ENCODE measurements at places on chromosomes 7 and 10.
A peak's percentile ranks its signal among the peaks of the same experiment; 100 is the strongest.

DNA sequence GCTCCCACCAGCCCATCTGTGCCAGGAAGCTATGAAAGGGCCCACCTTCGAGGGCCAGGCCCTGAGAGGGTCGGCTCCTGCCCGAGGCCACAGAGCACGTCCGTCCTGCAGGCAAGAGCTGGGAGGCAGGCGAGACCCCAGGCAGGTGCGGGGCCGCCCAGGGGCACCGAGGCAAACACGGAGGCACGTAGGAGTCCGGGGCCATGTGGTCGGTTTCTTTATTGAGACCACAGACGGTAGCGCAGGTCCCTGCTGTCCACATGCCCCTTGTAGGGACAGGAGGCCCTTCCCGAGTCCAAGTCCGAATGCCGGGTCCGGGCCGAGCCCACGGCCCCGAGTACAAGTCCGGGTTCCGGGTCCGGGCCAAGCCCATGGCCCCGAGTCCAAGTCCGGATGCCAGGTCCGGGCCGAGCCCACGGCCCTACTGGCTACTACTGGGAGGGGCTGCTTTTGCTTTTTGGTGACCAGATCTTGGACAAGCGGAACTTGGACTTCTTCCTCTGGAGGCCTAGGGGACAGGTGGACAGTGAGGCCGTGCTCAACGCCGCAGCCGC lies 25.0 kb downstream of the MICALL2 start:
- no peak for DNase-seq

DNA sequence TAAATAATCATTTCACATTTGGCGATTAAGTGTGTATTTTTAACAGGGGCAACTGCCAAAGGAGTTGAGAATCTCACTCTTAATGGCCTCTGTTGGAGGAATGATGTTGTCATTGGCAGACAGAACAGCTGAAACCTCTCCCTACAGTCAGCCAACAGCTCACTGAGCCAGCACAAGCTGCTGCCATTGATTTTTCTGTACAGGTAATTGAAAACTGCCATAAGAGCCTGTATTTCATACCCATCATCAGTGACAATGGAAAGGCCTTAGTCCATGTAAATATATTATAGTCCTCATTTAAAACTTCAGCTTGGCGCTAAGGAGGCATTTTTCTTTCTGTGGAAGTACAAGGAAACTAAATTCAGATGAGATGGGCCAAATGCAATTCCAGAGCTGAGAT lies 28.1 kb upstream of the PTN start:
- no peak for DNase-seq

GRCh38 chr7:48703466-48703865 lies 220.9 kb upstream of the CDC14C start:
- no peak for DNase-seq

DNA sequence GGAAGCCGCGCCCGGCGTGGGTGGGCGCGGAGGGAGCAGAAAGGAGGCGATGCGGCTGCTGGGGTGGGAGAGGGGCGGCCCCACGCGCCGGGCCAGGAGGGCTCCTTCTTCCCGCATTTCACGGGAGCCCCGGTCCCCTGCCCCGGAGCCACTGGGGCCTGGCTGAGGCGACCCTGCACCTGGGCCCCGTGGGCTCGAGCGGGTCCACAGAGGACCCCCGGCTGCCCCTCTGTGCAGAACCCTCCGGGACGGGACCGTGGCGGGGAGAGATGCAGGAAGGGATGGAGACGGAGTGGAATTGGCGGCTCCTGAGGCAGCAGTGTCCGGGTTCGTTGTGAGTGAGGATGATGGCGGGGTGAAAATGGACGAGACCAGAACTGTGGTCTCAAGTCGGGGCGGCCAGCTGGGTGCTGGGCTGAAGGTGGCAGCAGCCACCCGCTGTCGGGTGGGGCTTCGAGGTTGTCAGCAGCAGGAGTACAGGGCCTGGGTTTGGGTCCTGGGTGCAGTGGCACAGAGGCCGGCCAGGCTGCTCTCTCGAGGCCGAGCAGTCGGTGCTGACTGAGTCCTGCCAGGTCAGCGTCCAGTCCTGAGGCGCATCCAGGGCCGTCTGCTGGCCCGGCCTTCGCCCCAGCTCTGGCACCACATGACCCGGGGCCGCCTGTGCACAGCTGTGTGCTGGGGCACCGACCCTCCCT lies 80.4 kb downstream of the VIPR2 start:
- no peak for DNase-seq

DNA sequence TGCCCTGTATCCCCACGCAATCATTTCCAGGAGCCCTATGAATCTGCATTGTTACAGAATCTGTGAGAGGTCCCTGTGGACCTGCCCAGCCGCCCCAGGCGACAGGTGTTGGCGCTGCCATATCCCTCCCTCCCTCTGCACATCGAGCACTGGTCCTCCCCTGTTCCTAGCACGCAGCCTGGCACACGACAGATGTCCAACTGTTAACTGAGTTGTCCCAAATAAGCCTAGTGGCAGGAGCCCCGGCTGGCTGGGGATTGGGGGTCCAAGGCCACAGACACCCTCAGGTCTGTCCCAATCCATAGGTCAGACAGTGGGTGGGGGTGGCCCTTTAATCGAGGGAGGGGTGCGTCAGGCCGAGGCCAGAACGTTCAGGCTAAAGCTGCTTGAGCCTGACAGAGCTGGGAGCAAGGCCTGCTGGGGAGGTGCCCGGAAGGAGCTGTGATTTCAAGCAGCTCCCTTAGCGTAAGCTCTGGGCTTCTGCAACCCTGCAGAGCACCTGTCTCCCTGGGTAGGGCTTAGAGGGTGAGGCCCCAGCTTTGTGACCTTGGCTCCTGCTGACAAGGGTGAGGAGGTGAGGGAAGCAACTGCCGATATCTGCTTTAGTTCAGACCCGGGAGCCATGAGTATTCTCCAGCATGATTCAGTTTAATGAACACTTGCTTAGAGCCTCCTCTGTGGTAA lies 40.1 kb downstream of the ADRA2A start:
- no peak for DNase-seq

DNA sequence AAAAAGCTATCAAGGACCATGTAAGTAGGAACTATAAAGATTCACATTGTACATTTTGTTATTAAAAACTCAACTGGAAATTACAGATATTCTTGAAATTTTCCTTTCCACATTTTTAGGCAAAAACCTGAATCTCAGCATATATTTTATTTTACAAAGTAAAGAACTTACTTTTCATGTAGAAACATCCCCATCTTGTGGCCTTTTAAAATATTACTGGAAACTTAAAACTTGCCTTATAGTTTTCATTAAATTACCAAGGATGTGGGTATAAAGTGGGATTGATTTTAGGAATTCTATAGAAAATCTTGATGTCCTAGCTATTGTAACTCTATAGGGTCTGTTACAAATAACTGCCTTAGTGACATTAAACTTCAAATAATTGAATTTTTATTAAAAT lies 10.6 kb downstream of the DBF4 start:
- peak; percentile 42 for DNase-seq

DNA sequence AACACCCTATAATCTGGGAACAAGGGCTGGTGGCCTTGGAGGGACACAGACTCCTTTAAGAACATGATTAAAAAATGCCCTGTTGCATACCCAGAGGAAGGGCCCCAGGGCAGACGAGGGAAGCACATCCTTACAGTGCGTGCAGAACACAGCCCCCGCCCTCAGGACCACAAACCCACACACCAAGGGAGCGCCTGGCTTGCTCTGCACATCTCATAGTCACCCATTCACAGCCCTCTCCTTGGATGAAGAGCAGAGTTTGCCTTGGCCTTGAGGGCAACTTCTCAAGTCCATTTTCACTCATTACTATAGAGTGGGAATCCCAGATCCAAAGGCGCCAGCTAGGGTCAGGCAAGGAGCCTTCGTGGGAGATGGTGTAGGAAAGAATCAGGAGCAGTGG lies 6.3 kb upstream of the VSIR start:
- DNase-seq = no peak

DNA sequence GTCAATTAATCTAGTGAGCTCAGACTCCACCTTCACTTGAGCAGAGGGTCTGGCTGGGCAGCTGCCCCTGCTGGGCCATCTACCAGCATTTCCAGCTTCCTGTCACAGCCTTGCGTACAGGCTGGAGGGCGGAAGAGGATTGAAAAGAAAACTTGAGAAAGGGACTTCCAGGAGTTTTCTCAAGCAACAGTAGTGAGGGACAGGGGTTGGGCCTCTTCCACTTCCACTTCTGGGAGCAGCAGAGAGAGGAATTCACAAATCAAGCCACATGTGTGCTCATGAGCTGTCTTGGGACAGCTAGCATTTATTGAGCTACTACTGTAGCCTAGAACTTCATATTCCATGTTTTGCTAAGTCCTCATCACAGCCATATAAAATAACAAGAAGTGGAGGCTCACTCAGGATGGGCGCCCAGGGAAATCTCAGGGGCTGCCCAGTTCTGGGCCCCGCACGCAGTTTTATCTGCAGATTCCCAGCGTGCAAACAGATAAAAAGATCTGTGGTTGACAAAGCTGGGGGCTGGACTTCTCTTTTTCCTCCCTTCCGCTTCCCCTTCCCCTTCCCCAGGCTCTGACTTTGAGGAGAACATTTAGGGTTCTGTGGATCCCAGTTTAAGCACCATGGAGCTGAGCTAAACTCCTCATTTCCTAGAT lies 135.8 kb downstream of the RGS10 start:
- no peak for DNase-seq

GRCh38 chr10:43193496-43194080 lies 55.3 kb downstream of the CSGALNACT2 start:
- DNase-seq = no peak

- DNase-seq = no peak
These were observed 68.6 kb downstream of the APBB1IP start for GRCh38 chr10:26506736-26507135.

- DNase-seq = peak; percentile 51
These were observed 606.0 kb downstream of the INHBA start for GRCh38 chr7:41096917-41097316.

DNA sequence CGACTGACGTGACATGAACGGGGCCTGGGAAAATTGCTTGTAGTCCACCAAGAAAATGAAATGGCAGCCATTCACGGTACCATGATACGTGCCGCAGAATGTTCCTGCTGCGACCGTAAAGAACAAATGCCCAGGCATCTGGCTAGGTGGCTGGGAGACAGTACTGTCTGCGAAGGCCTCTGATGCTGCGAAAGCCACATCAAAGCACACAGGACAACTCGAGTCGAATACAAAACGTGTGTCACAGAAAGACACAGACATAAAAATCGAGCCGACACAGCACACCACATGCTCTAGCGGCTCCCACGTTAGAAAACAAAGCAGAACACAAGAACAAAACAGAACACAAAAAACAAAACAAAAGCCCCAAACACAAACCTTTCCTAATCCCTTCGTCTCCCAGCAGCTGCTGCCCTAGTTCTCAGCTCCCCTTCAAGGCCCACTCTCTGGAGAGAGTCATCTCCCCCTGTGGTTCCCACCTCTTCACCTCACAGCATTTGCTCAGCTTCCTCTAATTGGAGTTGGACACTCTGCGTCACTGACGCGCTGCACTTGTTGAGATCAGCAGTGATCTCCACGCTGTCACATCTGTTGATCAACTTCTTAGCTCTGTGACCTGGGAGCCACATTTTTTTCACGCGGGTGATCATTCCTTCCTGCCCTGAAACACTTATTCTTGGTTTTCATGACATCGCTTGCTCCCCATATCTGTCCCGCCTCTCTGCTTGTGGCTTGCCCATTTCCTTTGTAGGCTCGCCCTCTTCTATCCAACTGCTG lies 112.2 kb downstream of the CLEC2L start:
- no peak for DNase-seq

DNA sequence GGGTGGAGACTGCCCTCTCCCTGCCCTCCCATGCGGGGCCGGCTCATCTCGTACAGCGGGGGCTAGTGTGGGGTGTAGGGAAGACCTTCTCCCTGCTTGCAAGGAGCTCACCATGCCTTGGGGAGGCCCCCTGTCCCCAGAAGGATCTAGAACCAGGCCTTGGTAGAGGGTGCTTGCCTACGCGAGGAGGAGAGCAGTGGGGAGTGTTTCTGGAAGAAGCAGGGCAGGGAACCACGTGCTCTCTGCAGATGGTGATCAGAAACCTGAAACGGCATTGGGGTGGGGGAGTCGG lies 2.7 kb downstream of the MAFK start:
- no peak for DNase-seq

GRCh38 chr7:23014681-23015080 lies 751 bp upstream of the HYCC1 start:
- no peak for DNase-seq

- peak; percentile 73 for DNase-seq
These were observed 1.1 kb downstream of the P4HA1 start for GRCh38 chr10:73095481-73096021.

DNA sequence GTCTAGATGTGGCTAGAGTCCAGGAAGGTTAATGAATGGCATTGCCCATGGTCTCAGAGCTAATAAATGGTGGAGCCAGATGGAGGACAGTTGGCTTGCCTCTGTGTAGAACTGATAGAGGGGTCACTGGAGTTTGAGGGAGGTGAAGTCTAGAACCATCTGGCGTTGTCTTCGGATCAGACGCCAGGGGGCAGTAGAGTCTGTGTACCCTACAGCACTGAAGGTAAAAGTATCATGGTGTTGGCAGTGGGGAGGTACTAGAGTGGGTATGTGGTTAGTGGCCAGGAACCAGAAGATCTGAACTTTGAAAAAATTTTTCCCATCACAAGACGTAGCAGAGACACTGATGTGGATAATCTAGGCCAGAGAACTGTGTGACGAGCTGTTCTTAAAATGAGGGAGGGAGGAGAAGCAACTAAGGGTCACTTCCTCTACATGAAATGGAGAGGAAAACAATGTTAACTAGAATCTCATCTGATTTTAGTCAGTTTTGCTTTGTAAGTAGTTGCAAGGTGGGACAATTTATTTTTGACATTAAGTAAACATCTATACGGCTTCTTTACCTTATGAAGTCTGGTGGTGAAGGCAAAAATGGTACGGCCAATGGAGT lies 227.9 kb upstream of the PRSS58 start:
- no peak for DNase-seq

DNA sequence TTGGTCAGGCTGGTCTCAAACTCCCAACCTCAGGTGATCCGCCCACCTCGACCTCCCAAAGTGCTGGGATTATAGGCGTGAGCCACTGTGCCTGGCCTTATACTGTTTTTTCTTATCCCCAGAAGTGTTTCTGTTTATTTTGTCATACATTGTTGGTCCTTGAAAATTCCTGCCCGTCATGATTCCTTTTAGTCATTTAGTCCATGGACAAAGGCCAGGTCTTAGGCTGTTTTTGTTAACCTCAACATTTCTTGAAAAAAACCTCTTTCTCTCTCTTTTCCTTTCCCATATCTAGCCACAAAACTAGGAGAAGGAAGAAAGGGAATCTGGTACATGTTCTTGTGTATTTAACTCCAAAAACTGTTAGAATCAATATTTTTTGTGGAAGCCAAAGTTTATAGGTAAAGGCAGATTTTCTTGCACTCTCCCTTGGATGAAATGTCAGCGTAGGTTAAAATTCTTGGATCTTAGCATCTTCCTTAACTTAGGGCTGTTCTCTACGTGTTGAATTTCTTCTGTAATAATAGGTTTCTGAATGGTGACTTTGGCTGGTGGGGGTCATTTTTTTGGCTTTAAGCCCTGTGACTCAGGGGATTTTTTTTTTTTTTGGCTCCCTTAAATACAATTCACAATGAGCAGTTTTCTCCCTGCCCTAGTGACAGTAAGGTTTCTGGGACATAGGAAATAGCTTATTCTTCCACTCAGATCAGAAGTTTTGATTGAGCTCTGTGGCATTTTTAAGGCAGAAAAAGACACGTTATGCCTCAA lies 500.8 kb downstream of the AUTS2 start:
- no peak for DNase-seq

- no peak for DNase-seq
These were observed 128.9 kb downstream of the HDAC9 start for GRCh38 chr7:18624459-18624858.

GRCh38 chr7:29140873-29141468 lies 5.4 kb downstream of the CPVL start:
- DNase-seq = no peak

GRCh38 chr10:61836888-61837754 lies 64.4 kb upstream of the ARID5B start:
- DNase-seq = peak; percentile 85
